ENCODE measurements at places on chromosomes 13 and 19.
A peak's percentile ranks its signal among the peaks of the same experiment; 100 is the strongest.

- no peak for DNase-seq
These were observed 49.4 kb downstream of the LNX2 start for GRCh38 chr13:27570906-27571305.

- DNase-seq, result no peak
These were observed 60.6 kb upstream of the NBEA start for GRCh38 chr13:34881494-34881893.

- DNase-seq, result no peak
These were observed 362.4 kb downstream of the ENOX1 start for GRCh38 chr13:43424412-43424811.

- DNase-seq, result no peak
These were observed 23.3 kb upstream of the C13orf46 start for GRCh38 chr13:113996912-113997745.

GRCh38 chr13:80562433-80563156 lies 221.7 kb upstream of the SPRY2 start:
- DNase-seq, result no peak

GRCh38 chr19:49182848-49183375 lies 25.3 kb downstream of the TRPM4 start:
- no peak for DNase-seq

- DNase-seq, result no peak
These were observed 62.5 kb downstream of the RFX2 start for GRCh38 chr19:6047741-6048251.

DNA sequence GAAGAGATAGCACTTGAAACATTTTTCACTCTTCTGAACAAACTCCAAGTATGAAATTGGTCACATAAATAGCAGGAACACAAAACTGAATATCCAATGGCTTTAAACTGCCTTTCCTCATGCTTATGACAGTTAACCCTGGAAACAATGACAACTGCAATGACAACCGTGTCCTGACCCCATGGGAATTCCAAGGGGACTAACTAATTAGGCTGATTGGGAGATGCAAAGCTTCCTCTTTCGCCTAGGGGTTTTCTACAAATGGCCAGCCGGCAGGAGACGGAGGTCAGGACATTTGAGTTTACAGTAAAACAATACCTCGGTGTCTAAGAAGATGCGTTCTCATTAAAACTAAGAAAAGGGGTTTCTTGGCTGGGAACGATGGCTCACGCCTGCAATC lies 53.0 kb upstream of the URAD start:
- DNase-seq, result no peak

DNA sequence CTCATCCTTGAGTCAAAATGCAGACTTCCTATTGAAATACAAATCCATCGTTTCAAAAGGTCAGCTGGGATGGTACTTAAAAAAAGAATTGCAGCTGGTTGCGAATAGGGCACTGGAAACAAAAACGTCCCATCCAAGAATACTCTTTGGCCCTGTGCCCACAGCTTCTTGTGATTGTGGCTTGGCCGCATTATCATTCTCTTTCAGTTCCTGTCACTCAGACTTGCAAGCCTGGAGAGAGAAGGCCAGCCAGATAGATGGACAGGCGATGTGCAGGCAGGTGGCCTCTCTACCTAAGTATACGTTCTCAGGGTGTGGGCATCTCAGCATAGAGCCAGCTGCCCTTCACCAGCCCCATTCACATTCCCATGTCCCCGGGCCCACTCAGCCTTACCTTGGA lies 208.5 kb upstream of the ZNF536 start:
- no peak for DNase-seq

DNA sequence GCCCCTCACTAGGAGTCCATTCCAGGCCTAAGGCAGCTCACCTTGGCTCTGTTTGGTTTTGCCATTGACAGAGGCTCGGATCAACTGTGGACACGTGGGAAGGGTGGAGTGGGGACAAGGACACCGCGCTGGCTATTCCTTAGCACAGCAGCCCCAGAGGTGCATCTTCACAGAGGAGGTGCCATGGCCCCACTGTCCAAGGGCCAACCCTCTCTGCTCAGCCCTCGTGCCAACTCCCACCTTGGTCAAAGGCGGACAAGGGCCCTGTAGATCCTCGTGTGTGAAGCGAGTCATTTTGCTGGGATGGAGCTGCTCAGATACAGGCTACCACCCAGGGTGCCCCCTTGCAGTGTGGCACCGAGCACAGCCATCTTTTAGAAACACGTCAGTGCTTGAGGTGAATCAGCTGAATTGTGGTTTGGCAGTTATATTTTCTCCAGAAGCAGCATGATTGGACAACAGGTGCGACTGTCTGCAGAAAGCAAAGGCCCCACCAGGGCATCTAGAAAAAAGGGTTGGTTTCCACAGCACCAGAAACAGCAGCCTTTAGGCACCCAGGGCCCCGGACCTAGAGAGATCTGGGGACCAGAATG lies 192.1 kb upstream of the GPR12 start:
- DNase-seq, result no peak

DNA sequence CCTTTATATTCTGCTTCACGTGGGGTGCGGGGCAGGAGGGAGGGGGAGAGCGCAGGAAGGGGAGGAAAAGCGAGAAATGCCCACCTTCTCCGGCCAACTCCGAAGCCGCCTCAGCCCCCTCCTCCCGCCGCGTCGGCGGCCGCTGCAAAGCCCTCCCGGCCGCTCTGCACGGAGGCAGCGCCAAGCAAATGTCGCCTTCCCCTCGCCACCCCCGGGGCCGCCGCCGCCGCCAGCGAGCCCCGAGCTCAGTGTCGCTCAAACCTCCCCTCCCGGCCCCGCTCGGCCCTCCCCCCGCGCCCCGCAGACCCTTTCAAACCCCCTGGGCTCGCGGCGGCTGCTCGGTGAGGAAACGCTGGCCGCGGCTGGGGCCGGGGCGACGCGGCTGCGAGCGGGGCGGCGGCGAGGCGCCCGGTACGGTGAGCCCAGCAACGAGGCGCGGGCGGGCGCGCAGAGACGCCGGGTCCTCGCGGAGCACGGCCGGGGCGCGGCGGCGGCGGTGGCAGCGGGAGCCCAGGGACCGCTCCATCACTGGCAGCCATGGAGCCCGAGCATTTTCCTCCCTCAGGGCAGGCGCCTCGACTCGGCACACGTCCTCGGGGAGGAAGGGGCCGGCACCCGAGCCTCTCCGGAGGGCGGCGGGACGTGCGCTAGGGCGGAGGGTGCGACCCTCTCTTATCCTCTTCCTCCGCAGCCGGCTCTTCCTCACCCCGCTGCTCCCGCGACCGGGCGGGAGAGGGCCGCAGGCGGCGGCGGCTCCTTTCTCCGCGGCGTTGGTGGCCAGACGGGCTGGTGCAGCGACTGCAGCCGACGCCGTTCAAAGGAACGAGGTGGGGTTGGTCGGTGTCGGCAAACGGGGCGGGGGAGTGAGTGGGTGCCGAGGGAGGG lies 463 bp upstream of the TSC22D1 start:
- DNase-seq, result no peak

DNA sequence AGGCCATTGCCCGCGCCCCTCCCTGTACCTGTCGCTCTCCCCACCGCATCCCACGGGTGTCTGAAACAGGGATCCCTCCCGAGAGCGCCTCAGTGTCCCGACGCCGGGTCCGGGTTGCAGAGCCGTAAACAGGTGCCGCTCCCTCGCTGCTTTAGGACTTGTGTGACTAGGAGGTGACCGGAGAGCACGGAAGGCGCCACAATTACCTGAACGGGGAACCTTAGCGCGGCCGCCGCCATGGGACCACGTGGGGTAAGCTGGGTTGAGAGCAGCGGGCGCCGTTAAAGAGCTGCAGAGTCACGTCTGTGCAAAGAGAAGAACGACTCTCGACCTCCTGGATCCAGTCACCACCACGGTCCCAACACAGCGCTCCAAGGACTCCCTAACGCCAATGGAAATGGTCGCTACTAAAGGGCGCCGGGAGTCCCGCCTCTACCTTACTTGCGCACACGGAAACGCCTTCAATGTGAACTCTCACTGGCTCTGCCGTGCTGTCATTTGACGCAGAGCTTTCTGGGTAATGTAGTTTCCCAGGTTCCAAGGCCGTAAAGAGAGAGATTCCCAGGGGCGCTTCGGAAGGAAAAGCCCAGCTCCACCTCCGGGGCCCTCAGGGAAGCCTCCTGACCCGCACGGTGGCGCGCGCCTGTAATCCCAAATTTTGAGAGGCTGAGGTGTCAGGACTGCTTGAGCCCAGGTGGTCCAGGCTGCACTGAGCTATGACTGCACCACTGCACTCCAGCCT lies at the start of gene ZNF552:
TSS of gene ZNF552 (minus strand) at position 409 of the 742 bp plus-strand sequence. CDS start at position 239, 170 bp downstream.
- DNase-seq, result peak; percentile 80

DNA sequence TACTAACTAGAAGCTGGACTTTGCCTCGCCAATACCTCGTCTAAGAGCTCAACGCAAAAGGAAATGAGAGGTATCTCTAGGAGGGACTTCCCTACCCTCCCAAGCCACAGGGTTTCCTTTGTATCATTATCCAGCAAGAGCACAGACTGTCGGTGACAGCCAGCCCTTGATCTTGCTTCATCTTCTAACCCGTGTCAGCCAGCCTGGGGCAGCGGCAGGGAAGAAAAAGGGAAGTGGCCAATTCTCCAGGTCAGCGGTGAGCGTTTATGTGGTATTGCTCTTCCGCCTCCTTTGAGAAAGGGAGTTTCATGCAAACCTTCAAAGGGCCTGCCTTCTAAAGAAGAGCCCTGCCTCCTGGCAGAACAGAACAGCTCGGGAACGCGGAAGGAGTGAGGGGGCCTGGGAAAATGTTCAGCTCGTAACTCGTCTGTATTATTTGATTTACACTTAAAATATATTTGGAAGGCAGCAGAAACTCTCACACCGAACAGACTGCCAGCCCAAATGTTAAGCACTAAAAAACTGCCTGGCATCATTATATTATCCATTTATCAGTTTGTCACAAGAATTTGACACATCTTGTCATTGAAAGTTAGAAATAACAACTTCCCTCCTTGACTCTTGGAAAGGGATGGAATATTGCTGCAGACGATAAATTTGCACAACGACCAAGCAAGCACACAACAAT lies 41.8 kb downstream of the EFNB2 start:
- DNase-seq, result no peak

DNA sequence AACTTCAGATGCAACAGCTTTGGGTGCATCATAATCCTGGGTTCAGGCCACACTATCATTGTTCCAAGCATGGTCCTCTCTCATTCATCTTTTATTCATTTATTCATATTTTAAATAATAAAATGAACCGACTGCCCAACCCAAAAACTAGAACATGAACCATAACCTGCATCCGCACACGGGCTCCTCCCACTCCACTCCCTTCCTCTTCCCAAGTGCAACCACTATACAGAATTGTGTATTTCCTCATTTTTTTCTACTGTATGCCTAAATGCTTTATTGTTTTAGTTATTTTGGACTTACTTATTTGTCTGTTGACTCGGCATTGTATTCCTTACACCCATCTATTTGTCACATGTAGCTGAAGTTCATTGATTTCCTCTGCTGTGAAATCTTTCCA lies 30.7 kb upstream of the POMP start:
- no peak for DNase-seq

DNA sequence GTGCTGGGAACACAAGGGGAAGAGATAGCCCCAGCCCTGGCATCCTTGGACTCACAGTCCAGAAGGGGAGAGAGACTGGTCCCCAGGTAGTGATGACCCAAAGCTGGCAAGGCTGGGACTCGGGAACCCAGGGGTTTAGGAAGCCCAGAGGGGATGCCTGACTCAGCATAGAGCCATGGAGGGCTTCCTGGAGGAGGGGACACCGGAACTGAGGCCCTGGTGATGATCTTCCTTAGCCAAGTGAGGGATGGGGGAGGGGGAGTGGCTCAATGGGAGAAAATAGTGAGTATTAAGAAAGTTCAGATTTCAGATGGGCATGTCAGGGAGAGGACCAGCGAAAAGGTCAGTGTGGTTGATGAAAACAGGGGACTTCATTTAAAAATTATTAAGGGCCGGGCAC lies 26.8 kb downstream of the EXOC3L2 start:
- no peak for DNase-seq

GRCh38 chr13:47665043-47665442 lies 336.0 kb downstream of the SUCLA2 start:
- no peak for DNase-seq

- DNase-seq, result no peak
These were observed 2.2 kb upstream of the CLEC17A start for GRCh38 chr19:14580623-14581237.

DNA sequence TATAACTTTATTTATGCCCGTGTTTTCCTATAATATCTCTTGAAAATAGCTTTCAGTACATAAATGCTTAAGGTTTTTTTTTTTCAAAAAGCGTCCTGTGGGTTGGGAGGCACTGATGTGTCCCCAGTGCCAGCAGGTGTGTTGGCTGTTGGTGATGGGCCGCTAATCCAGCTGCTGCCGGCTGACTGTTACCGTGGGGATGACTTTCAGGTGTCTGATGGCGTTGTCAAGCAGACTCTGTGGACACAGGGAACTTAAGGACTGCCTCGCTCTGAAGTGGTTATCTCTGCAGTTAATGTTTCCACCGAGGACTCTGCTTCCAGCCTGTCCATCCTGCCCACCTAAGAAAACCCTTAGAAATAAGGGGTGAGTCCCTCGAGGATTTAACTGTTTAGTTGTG lies 94.5 kb downstream of the ANKRD10 start:
- no peak for DNase-seq

- DNase-seq, result no peak
These were observed 1.9 kb upstream of the ZNF580 start for GRCh38 chr19:55638864-55639359.

- no peak for DNase-seq
These were observed 108.1 kb upstream of the UBL3 start for GRCh38 chr13:29958476-29958875.

DNA sequence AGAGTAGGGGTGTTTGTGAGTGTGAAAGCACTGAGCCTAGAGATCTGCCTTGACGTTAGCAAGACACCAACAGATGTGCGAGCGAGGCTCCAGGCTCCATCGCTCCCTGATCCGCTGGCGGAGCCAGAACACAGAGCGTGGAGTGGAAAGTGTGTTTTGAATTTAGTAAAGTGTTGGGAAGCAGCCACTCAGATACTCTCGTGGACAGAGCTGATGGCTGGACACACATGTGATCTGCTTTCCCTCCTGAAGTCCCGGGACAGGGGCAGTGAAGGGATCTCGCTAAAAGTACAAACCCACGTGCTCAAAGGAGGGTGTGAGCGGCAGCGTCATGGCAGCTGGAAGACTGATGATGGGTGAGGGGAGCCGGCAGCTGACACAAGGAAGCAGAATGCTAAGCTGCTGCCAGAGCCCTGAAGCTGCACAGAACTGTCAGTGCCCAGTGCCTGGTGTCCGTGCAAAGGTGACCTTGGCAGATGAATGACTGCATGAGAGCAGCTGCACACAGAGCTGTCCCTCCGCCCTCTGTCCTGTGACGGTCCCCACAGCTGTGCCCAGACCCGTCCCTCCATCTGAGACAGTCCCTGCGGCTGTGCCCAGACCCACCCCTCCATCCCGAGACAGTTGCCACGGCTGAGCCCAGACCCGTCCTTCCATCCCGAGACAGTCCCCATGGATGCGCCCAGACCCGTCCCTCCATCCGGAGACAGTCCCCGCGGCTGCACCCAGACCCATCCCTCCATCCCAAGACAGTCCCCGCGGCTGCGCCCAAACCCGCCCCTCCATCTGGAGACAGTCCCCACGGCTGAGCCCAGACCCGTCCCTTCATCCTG lies 29.6 kb upstream of the TMEM255B start:
- no peak for DNase-seq

- DNase-seq, result no peak
These were observed 20.2 kb upstream of the TRPC4 start for GRCh38 chr13:37889820-37890219.
